ENCODE measurements at places on chromosomes 12 and 14. TPM values are rescaled to one million over a fixed set of nuclear protein-coding genes. Genes with fewer than 3 reads are reported as not detected.
A peak's percentile ranks its signal among the peaks of the same experiment; 100 is the strongest.

The TBX3 gene
- 35.9 TPM for total RNA-seq

- H3K36me3 ChIP-seq = no peaks in the 10 kb centered on the region
- peaks cover 4% of the 10 kb centered on the region for H3K4me1 ChIP-seq
- DNase-seq = no peak
- H3K27ac ChIP-seq = no peak overlapping the region
Observed at GRCh38 chr14:96264853-96265252, 8.8 kb downstream of the BDKRB1 start.

DNA sequence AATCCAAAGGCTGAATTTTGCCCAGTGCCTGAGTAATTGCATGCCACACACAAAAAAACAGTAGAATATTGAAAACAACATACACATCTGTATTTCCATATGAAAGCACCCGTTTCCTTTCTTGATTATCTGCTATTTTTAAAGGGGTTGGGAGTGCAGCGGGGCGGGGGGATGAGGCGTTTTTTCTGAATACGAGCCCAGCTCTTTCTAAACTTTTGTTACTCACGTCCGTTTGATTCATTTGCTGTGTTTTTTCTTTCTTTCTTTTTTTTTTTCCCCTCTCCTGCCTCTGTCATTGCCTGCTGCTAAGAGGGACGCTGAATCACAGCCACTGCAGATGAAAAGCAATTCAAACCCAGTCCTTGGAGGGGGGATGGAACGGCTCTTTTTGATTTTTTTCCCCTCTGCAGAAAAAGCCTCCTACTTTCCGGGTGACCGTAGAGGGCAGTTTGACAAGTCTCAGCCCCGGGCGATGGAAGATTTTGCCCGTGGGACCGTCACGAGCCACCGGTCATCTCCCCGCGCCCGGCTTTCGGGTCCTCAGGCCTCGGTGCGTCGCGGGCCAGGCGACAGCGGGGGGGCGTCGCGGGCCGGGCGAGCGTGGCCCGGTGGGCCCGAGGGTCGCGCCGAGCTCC, 572 bp upstream of the RASSF8 start:
- H3K36me3 ChIP-seq = no peaks in the 10 kb centered on the region
- H3K4me3 ChIP-seq = peak overlapping the region; percentile 74

The SLC38A2 gene
- total RNA-seq = 343 TPM

- H3K27me3 ChIP-seq = no peaks in the 10 kb centered on the region
- H3K27ac ChIP-seq = no peak overlapping the region
- H3K4me3 ChIP-seq = no peak overlapping the region
- H3K36me3 ChIP-seq = peaks cover 52% of the 10 kb centered on the region
- H3K4me1 ChIP-seq = peaks cover 10% of the 10 kb centered on the region
Observed at GRCh38 chr14:34997762-34998161, 15.0 kb downstream of the SRP54 start.

DNA sequence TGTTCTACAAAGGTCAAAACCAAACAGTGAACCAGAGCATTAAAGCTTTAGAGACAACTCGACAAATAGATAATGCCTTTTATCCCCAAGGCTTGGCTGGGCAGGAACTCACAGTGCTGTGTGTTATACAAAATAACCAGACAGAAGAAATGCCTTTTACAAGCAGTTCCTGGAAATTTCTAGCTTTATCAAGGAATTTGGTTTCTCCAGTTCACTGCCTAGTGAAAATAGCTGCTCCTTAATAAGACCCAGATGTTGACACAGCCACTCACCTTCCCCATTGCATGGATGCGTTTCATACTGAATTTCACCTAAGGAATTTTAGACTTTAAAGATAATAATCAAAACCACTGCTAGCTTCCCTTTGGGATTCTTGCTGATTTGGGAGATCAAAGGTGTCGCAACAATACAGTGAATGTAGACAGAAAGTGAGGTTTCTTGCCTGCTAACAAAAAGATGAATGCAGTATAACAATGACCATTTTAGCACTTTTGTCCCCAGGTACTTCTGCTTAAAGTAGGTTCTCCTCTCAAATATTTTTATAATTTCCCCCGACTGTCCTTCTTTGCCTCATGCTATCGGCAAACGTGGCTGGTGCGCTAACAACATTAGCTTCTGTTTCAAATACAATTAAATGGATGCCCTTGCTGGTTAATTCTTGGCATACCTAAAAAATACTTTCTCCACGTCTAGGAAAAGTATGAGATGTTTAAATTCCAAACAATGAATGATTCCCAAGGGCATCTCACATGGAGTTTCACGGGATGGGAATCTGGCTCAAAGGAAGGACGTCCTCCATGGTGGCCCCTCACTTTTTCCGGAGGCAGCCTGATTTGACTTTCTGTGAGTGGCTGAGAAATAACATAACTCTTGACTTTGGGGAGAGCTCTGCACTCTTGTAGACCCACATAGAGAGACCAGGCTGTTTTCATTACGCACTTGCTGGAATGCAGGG, 162.4 kb downstream of the C12orf75 start:
- H3K36me3 ChIP-seq = no peaks in the 10 kb centered on the region
- DNase-seq = no peak
- no peak overlapping the region for H3K4me3 ChIP-seq
- no peak overlapping the region for H3K27ac ChIP-seq
- H3K27me3 ChIP-seq = no peaks in the 10 kb centered on the region

- no peak overlapping the region for H3K27ac ChIP-seq
- no peak for DNase-seq
- no peaks in the 10 kb centered on the region for H3K27me3 ChIP-seq
Observed at GRCh38 chr12:79508622-79509021, 182.1 kb downstream of the PAWR start.

DNA sequence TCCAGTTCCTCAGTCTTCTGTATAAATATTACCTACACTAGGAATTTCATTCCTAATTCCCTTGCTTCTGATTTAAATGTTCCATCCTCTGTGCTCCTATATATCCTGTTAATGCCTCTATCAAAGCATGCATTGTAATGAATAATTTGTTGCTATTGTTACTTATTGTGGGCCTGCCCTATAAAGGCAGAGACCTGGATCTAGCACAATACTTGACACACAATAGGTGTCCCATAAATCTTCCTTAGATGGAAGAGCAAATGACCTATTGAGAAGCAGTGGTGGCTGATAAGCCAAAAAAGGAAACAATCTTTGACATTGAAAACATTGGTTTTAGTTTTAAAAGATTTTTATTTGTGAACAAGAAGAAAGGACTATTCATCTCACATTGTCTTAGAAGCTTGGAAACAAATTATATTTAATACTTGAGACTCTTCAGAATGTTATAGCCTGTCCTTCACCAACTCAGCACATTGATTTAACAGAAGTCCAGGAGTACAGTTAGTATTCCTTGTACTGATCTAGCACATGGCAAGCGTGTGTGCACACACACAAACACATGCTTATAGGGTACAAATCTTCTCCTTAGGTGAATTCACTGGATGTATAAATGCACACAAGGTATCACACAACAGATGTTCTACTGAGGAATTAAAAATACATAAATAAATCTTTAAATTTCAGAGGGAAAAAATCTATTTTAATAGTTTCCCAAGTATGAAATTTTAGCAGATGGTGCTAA, 135.9 kb downstream of the DUSP6 start:
- H3K4me1 ChIP-seq = peaks cover 8% of the 10 kb centered on the region
- no peak for DNase-seq
- H3K27ac ChIP-seq = no peak overlapping the region
- H3K27me3 ChIP-seq = no peaks in the 10 kb centered on the region
- H3K36me3 ChIP-seq = no peaks in the 10 kb centered on the region

- no peaks in the 10 kb centered on the region for H3K27me3 ChIP-seq
- H3K4me1 ChIP-seq = no peaks in the 10 kb centered on the region
- no peaks in the 10 kb centered on the region for H3K36me3 ChIP-seq
- no peak for DNase-seq
Observed at GRCh38 chr14:62824086-62824485, 221.2 kb downstream of the KCNH5 start.

- H3K36me3 ChIP-seq = peaks cover 8% of the 10 kb centered on the region
- H3K27ac ChIP-seq = peak overlapping the region; percentile 98
- no peaks in the 10 kb centered on the region for H3K27me3 ChIP-seq
- H3K4me3 ChIP-seq = peak overlapping the region; percentile 79
- no peak for DNase-seq
Observed at GRCh38 chr12:113186033-113186365, 478 bp downstream of the RITA1 start.

The PGAM5 gene
- 25.4 TPM for total RNA-seq
